ENCODE measurements at places on chromosomes 5 and 9.
A peak's percentile ranks its signal among the peaks of the same experiment; 100 is the strongest.

GRCh38 chr5:142828797-142829535, 58.8 kb downstream of the ARHGAP26 start:
- no peak for DNase-seq

- no peak for DNase-seq
These were observed 125.5 kb upstream of the IFNE start for GRCh38 chr9:21607576-21607975.

GRCh38 chr5:62741761-62742160, 163.1 kb downstream of the LRRC70 start:
- DNase-seq = no peak

DNA sequence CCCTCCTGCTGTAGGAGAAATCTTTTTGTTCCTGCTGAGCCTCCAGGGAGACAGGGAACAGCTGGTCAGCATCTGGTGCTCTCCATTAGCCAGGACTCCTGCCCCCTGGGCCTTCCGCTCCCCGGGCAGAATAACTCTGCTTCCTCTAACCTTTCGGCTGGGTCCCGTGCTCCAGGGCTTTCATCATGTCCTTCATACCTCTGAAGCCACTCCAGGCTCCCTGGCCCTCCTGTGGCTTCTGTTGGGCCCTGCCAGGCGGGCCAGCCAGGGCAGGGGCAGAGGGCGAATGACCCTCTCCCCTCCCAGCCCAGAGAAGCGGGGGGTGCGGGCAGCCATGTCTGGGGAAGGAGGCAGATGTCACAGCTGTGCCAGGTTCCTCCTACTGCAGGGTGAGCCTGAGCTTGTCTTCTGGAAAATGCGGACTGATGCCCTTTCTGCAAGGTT, 81.7 kb upstream of the LMX1B start:
- DNase-seq = no peak

DNA sequence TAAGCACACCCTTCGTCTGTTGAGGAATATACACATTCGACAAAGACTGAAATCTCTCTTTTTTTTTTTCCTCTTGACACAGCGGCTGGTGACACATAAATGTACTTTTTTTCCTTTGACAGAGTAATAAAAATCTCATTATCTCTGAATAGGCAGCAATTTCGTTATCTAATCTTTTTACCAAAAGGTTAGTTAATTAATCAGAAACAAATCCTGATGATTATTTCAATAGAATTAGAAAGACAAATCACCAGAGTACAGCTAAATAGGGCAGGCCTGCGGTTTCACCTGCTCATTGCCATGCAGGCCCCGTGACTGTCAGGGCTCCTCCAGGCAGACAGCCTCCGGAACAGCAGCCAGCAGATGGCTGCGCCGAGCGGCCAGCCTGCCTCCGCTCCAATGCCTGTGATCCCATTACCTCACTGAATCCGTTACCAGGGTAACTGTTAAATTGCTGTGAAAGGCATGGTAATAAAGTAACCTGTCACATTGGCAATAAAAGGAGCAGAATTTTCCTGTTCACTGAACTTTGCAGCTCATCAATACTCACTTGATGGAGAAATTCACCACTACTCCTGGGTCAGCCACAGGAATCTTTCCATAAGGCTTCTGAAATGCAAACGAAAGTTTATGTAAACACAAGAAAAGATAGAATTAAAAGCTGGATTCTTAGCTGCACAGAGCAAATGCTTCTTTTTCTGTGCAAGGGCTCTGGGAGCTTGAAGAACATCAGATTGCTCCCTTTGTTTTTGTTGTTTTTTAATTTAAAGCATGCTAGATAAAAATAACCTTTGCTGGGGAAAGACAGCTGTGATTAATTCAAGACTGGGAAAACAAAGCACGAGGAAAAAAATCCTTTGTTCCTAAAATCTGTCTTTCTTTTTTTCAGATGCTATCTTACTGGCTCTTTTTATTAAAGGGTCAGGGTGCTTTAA, 666.4 kb upstream of the ZNF608 start:
- no peak for DNase-seq

GRCh38 chr5:36239370-36240293, 2.1 kb downstream of the NADK2 start:
- no peak for DNase-seq

DNA sequence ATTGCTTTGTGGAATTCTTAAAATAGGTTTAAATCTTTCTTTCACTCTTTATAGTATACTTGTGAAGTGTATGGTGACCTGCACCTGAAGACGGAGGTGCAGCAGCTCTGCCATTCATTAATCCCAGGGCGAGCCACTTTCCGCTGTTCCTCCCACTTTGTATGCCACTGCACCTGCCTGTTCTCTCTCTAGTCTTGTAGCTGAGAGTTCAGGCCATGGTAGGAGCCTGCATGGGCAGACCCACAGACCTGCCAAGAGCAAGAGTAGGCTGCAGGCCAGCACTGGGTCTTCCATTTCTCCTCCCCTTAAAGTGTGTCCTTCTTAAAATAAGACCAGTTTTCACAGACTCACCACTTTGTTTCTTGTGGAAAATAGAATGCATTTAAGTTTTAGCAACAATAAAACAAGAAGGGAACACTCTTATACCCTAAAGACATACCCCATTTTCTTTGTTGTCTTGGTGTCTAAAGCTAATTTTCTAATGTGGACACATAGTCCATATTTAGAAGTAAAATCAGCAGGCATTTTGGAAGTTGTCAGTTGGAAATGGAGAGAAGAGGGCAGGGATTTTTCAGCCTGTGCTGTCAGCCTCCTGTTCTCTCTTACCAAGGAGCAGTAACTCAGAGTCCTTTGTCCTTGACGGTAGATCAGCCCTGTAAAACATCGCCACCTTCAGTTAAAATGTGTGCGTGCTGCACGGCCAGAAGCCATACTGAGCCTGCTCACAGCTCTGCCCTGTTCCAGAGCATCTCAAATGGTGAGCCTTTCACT, 103.2 kb downstream of the SNCAIP start:
- peak; percentile 16 for DNase-seq

- DNase-seq = no peak
These were observed 199.9 kb downstream of the EBF1 start for GRCh38 chr5:158899792-158900191.

- peak; percentile 24 for DNase-seq
These were observed 26.0 kb downstream of the TPD52L3 start for GRCh38 chr9:6354072-6354686.

DNA sequence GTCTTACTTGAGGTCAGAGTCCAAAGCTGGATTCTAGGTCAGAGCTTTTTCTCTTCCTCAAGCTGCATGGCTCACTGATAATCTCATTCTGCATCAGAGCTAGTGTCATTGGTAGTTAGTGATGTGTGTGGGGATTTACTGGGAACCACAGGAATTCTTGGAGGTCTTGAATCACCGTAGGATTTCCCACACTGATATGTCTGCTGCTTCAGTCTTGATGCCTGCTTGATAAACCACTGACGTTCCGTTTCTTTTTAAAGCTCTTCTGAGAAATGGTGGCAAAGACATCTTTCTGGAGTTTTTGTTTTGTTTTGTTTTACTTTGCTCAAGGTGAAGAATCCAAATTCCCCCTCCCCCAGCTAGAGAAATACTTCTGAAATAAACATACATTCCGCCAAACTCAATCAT, 1.2 kb upstream of the GARIN3 start:
- no peak for DNase-seq

DNA sequence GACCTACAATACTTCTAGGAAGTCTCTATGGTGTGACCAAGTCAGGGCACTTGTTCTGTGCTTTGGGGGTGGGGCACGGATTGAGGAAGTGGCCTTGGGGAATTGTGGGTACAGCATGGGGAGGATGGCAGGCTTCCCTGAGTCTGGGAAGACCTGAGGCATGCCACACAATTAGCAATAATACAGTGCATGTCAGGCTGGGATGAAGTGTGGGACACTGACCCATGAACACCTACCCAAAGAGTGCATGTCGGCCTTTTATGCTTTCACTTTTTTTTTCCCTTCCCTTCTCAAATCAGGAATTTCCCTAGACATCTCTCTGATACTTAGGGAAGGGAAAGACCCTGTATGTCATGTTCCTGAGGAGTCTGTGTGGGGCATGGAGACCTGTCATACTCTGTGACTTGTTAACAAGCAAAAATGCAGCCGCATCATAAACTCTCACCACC, 146.4 kb downstream of the PALM2AKAP2 start:
- no peak for DNase-seq

- no peak for DNase-seq
These were observed 60.1 kb downstream of the OTULIN start for GRCh38 chr5:14724633-14725032.

DNA sequence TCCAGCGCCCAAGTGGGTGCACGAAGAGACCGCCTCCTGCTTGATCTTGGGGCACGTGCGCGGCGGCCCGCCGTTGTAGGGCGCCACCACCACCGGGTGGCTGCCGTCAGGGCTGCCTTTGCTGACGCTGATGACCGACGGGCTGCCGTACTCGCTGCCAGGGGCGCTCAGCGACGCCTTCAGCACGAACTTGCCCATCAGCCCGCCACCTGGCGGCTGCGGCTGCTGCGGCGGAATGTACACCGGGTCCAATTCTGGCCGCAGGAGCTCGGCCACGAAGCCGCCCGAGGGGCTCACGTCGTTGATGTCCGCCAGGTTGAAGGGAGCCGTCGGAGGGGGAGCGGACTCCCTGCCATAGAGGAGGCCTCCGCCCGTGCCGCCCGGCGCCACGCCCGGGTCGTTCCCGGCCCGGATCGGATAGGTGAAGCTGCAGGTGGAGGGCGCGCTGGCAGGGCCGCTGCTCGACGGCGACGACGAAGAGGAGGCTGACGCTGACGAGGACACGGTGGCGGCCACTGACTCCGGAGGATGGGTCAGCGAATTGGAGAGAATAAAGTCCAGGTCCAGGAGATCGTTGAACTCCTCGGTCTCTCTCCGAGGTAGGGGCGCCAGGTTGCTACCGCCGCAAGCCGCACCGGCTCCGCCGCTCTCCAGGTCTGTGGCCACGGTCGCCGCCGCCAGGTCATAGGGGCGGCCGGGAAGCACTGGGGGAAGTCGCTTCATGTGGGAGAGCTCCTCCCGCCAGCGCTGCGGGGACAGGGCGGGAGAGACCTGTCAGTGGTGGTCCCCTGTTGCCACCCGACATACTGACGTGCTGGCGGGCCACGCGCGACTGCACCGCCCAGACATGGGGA, 1.8 kb downstream of the KLF4 start:
- peak; percentile 48 for DNase-seq

GRCh38 chr9:96084331-96084734, 208.8 kb downstream of the ERCC6L2 start:
- DNase-seq = no peak

- no peak for DNase-seq
These were observed 533.6 kb downstream of the BNC2 start for GRCh38 chr9:16336833-16337232.

GRCh38 chr9:125586172-125586511, 120.9 kb downstream of the MAPKAP1 start:
- DNase-seq = no peak

GRCh38 chr5:7789567-7789966, 61.4 kb downstream of the CFAP90 start:
- no peak for DNase-seq

DNA sequence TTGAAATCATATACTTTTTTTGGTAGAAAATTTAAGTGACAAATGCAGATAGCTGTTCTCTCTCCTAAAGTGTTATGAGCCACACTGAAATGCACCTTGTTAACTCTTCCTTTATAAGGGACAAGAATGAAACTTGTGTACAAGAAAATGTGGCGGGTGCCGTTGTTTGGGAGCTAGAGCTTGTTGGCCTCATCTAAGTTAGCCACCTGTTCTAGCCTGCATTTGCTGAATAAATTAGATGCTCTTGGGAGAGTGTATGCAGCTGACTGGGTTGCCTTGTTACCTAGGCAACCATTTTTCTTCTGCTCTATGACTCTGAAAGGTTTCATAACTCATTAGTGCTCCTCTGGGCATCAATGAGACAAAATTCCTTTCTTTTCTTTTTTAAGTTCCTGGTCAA, 174.3 kb downstream of the TAF11L14 start:
- DNase-seq = no peak

DNA sequence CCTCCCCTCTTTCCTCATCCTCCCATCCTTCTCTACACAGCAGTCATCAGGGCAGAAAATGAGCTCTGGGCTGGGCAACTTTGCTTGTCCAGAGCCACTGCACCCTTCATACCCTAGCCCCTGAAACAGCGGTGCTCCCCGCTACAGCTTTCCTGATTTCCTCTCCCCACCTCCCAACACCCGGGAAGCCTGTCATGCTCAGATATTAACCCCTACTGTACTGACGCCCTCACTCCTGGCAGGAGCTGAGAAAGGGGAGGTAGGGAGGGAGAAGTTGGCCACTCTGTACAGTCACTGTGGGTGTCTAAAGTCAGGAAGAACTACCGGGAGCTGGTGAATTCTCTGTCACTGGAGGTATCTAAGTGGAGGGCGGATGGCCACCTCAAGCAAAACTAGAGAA, 782 bp downstream of the CAMK2A start:
- DNase-seq = no peak

GRCh38 chr5:112929336-112930081, 7.5 kb upstream of the REEP5 start:
- DNase-seq = no peak

DNA sequence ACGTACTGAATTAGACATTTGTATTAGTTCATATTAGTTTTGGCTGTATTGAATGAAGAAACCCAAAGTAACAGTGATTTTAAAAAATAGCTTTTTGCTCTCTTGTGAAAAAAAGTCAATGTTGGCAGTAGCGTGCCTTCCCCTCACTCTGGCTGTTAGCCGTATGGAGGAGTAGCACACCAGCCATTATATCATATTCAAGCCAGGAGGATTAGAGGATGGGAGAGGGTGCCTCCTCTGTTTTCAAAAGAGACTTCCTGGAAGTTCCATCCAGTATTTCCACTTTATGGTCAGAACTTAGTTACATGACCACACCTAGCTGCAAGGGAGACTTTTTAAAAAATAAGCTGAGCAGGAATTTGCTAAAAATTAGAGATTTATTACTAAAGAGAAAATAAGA, 41.2 kb downstream of the GPR21 start:
- no peak for DNase-seq

- DNase-seq = no peak
These were observed 21.0 kb upstream of the HAND1 start for GRCh38 chr5:154498994-154499393.

Measured in activated T-cell treated with anti-CD3 and anti-CD28 coated beads, Interleukin-2, amount 50 U/mL, for 48 hours (primary cell).